NCI-H2029 treated with DMSO at 0.1 percent for 48 hours (cell line): ENCODE measurements at places on chromosomes 5 and 9.

GRCh38 chr5:78268356-78268755, 26.1 kb downstream of the AP3B1 start:
- DNase-seq: no peak

DNA sequence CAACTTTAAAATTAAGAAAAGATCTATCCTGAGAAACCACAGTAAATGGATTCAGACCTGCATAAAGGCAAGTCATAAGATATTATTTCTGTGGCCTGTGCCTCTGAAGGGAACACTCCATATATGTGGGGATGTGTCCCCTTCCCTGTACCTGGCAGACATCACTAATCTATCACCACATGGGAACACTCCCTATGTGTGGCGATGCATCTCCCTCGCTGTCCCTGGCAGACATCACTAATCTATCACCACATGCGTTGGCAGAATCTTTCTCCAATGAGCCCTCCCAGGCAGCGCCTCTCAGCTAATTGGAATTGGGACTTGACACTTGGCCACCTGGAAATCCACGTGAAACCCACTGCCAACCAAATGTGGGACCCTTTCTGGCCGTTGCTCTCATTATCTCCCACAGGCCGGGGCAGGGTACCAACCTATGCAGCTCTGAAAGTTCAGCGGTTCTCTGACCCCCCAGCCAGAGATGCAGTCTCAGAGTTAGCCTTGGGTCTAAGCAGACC, 25.2 kb upstream of the ASS1 start:
- no peak for DNase-seq

GRCh38 chr5:134437847-134438581, 26.3 kb upstream of the CDKN2AIPNL start:
- DNase-seq: peak; percentile 73

DNA sequence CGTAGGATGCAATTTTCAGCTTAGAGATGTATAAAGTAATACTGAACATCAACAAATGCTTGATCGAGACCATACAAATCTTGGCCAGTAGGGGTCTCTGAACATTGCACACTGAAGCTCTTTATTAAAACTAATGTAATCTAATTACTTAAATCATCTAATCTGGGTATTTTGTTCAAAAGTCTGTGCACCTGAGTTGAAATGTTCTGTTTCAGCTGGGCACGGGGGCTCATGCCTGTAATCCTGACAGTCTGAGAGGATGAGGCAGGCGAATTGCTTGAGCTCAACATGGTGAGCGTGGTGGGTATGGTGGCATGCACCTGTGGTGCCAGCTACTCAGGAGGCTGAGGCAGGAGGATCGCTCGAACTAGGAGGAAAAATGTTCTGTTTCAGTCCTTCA, 41.0 kb downstream of the ESM1 start:
- DNase-seq: no peak
